ENCODE measurements at places on chromosomes 1 and 21.

DNA sequence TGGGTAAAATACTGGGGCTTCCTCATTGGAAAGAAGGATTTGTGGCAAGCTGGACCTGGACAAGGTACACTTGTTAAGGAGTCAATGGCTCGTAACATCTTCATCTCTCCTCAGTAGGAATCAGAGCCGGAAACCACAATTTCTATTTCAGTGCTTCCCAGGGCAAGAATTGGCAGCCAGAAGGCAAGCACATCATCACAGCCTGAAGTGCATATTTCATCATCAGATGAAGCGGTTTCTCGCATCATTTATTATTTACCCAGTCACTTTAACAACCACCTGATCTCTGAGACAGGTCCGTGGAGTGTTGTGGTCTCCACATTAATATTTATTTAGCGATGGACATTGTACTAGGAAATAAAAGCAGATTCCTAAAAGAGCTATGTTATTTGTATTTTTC, 55.0 kb downstream of the KCNJ15 start:
- no peak for DNase-seq

DNA sequence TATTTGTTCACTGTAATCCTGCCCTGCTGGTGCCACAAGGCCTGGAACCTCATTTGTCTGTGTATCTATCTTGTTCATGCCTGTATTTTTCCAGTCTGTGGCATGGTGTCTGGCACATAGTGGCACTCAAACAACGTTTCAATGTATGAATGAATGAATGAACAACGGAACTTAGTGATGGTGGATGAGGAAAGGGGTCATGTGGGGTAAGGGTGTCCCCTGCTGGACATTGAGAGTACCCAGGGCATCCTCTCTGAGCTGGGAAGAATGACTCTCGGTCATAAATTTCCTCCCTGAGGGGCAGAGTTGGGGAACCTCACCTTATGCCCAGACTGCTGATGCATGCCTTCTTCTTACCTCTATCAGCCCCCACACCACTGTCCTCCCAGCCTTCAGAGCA, 18.9 kb upstream of the ZNF683 start:
- peak; percentile 25 for DNase-seq

GRCh38 chr1:185480545-185480944, 163.5 kb upstream of the IVNS1ABP start:
- no peak for DNase-seq

GRCh38 chr1:3321559-3322449, 132.7 kb upstream of the ARHGEF16 start:
- DNase-seq = no peak

DNA sequence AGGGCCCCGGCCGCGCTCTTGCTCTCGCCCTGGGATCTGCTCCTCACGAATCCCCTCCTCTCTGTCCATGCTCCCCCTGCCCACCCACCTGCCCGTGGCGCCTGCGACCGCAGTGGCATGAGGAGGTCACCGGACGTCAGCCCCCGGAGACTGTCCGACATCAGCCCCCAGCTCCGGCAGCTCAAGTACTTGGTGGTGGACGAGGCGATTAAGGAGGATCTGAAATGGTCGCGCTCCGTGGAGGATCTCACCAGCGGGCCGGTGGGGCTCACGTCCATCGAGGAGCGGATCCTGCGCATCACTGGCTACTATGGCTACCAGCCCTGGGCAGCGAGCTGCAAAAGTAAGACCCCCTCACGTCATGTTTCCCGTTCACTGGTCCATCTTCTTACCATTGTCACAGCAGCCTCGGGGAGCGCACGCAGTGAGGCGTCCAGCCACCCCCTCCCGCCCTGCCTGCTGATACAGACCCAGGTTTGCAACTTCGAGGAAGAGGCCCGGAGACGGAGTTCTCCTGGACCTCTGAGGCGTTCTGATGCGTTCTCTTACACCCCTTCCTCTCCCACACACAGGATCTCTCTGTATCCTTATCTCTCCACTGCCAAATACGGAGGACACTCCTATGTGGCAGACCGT, 1.1 kb downstream of the SLC35F3 start:
- DNase-seq = no peak
